T follicular helper cell (primary cell): ENCODE measurements at places on chromosomes 6 and 20.

DNA sequence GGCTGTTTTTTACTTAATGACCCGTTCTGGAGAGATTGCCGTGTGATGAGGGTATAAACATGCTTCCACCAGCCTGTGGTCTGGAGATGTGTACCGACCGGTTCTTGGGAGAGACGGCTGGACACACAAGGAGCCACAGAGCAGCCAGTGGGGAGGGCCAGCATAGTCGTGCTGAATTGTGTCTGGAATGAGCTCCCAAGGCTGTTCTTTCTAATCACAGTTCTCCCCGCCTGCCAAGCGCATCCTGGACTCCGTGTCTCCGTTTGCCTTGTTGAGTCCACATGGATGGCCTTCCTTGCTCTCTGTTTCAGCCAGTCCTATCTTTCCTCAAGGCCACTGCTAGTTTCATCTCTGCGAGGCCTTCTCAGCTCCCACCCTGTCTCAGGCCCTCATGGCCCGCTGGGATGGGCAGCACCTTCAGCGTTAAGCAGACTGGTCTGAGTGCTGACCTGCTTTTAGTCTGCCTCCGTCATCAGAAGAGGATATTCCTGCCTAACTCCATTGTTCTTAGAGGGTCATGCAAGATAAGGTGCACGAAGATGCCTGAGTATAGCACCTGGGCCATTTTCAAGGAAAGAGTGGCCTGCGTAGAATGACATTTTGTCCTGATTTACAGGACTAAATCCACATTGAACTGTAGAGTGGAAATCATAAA, 20.6 kb downstream of the MANBAL start:
- DNase-seq: no peak

GRCh38 chr20:1124421-1124820, 6.0 kb downstream of the PSMF1 start:
- DNase-seq: no peak

GRCh38 chr20:23013429-23013828, 21.7 kb upstream of the SSTR4 start:
- DNase-seq: no peak

DNA sequence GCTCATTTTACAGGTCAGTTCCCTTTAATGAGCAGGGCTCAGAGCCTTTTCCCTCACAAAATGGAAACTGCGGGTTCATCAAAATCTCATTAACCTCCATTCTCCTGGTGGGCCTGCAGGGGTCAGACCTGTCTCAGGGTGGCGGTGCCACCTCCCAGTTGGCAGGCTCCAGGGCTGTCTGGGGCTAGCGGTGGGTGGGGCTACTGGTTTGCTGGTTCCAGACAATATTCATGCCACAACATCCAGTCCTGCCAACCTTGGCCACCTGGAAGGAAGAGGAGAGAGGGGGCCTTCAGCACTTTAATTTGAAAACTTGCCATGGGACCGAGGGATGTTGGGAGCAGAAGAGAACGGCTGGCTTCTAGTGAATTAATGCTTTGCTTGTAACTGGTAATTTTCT, 41.9 kb upstream of the CTNNBL1 start:
- no peak for DNase-seq

GRCh38 chr20:58433759-58434158, 44.7 kb downstream of the VAPB start:
- no peak for DNase-seq

DNA sequence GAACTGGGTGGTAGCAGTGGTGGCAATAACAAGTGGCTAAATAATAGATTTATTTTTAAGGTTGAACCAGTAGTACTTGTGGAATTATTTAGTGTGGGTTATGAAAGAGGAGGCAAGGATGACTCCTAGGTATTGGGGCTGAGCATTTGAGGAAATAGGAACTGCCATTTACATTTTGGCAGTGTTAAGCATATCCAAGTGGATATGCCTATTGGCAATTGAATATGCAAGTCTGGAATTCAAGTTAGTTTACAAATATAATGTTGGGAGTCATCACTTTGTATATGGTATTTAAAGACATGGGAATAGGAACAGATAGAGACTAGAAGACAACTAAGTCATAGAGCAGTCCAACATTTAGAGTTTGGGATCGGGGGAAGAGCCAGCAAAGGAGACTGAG, 25.9 kb downstream of the PEX3 start:
- DNase-seq: no peak

- DNase-seq: no peak
Measured at GRCh38 chr6:84016029-84016428, 17.5 kb upstream of the MRAP2 start.

DNA sequence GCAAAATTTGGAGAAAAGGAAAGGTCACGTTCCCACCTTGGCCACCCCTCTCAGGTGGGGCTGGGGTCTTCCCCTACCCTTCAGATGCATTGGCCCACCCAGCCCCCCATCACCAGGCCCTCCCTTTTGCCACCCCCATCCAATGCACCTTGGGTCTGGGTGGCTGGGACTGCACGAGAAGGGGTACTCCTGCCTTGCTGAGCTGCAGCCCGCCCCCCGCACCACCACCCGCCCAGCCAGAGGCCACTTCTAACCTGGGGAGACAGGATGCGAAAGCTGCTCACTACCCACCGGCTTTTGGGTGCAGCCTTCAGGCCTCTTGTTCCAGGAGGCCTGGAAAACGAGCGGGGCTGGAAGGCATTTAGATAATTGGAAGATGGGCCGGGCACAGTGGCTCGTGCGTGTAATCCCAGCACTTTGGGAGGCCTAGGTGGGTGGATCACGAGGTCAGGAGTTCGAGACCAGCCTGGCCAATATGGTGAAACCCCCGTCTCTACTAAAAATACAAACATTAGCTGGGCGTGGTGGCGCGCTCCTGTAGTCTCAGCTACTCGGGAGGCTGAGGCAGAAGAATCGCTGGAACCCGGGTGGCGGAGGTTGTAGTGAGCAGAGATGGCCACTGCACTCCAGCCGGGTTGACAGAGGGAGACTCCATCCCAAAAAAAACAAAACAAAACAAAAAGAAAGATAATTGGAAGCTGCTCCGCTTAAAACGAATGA, 1.2 kb upstream of the CDC25B start:
- DNase-seq: no peak

GRCh38 chr6:144580039-144580438, 294.9 kb downstream of the UTRN start:
- no peak for DNase-seq

- DNase-seq: no peak
Measured at GRCh38 chr6:134937426-134937825, 12.5 kb downstream of the ALDH8A1 start.

DNA sequence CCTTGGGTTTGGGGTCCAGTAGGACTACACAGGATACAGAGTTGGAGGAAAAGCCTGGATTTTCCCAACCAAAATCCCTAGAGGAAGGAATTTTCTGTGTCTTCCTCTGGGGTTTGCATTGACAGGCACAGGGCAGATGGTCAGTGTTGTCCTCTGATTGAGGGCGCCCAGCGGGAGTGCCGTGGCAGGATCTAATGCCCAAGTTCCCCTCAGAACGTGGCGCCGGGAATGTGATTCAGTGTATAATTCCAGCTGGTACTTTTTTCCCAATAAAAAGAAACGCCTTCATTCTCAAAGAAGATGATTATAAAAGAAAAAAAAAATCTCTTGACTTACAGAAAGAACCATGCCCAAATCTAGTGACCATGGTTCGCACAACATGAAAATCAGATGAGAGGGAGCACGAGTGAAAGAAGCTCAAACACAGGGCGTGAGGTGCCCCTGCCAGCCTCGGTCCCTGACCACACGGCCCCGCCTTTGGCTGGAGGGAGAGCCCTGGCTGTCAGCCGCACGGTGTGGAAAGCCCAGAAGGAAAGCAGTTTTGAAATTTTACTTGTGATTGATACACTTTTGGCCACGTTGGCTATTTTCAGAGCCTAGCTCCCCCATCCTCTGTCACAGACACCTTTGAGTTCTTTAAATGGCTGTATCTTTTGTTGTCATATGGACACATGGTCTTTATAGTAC, 31.6 kb downstream of the VEGFA start:
- DNase-seq: no peak

DNA sequence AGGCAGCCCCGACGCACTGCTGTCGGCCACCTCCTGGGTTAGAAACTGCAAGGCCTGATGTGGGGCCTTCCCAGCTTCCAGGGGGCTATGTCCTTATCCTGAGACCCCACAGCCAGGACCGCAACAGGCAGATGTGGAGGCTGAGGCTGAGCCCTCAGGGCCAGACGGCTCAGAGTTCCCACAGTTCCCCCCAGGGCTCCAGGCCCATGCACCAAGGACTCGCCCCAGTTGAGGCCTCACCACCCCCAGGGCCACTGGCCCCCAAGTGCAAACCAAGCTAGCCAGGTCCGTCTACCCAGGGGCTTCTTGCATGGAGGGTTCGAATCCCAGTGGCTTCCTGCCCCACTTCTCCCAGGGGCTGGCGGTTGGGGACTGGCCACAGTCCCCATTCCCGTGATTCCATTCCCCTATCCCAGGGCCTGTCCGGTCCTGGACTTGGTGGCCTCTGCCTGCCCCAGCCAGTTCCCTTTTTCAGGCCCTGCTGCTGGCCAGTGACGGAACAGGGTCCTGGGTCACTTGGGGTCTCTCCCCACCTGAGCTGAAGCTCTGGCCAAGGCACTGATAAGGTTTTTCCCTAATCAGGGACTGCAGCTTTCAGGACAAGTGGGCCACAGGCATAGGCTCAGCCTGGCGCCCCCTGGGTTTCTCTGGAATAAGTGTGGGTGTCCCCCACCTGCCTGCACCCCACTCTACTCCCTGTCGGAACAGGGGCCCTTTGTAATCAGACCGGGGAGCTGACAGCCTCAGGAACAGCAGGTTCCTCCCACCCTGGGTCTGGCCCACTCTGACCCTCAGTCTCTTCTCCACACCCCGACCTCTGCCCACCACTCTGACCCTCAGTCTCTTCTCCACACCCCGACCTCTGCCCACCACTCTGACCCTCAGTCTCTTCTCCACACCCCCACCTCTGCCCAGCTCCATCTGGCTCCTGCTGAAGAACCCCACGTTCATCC, 22.0 kb downstream of the SLCO4A1 start:
- no peak for DNase-seq

DNA sequence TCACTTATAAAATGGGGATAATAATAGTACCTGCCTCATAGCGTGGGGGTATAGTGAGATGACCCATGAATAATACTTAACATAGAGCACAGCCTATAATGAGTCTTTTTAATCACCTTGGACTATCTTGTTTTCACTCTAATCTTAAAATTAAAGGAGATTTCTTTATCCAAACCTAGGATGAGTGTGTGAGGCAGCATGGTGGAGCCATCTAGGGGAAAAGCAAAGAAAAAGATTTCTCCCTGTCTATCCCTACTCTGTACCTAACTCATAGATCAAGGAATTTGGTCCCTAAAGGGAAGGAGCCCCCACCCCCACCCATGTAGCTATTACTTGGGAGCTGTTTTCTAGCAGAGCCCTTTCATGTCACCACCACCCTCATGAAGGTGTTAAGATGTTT, 45.2 kb upstream of the PAK5 start:
- DNase-seq: no peak

DNA sequence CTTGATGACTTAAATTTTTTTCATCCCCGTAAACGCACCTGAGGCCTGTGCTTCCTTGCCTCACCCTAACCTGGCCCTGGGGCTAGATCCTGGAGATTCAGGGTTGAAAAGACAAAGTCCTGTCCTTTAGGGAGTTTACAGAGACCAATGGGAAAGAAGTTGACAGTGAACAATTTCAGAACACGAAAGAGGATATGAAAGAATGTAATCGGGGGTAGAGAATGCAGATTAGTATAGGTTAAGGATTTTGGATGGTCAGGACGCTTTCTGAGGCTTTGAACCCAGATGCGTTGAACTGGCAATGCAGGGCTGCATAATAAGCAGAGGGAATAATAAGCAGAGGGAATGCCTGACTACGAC, 1.7 kb upstream of the FBXO5 start:
- no peak for DNase-seq
